Progenitor cell of endocrine pancreas (in vitro differentiated cells): ENCODE measurements at places on chromosomes 1 and 21.

- no peak for DNase-seq
These were observed 12.1 kb upstream of the SGIP1 start for GRCh38 chr1:66521721-66522365.

GRCh38 chr1:85322655-85323054 lies 46.2 kb upstream of the BCL10 start:
- DNase-seq = no peak

- DNase-seq = no peak
These were observed 10.8 kb downstream of the GPR3 start for GRCh38 chr1:27403065-27403726.

DNA sequence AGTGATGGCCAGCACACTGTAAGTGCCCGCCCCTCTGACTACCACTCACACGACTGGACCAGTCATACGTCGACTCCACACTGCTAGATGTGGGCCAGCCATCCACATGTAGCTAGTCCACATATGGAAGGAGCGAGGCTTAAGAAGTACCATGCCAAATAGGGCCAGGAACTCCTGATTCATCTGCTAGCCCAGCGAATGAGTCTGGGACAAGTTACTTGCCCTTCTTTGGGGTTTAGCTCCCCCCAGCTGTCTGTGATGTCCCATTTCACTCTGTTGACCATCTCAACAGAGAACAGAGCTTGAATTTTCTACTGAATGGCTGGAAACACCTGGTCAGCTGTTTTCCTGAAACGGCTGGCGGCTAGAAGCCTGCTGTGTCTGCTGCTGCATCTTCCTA lies 5.8 kb downstream of the CSRP1 start:
- no peak for DNase-seq

DNA sequence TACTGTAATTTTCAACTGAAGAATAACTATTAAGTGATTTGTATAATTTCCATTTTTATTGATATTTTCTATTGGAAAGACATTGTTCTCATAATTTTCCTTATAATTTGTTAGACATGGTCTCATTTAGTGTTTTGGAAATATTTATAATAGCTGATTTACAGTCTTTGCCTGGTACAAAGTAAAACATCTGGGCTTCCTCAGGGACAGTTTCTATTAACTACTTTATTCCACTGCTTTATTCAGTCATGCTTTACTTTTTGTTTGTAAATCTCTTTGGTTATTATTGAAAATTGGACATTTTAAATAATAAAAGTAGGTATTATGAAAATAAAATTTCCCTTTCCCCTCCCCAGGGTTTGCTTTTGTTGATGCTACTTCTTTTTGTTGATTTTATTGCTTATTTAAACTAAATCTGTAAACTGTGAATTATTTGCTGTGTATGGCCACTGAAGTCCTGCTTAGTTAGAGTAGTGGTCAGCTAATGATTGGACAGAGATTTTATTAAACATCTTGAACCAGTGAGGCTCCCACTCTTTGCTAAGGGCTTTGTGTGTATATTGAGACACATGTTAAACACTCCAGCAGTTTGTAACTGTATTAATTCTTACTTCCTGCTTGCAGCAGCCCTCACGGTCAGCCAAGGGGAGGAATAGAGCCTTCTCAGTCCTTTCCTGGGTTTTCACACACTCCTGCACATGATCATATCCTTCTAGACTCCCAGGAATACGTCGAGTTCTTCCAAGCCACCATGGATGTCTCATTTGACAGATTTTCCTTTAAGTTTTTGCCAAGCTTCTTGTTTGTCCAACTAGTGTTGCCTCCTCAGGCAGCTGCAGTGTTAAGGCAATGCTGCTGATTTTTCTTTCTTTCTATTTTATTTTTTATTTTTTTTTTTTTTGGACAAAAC lies 994.6 kb upstream of the PRMT6 start:
- DNase-seq = no peak

GRCh38 chr1:152801333-152801732 lies 4.8 kb downstream of the LCE1D start:
- DNase-seq = no peak

DNA sequence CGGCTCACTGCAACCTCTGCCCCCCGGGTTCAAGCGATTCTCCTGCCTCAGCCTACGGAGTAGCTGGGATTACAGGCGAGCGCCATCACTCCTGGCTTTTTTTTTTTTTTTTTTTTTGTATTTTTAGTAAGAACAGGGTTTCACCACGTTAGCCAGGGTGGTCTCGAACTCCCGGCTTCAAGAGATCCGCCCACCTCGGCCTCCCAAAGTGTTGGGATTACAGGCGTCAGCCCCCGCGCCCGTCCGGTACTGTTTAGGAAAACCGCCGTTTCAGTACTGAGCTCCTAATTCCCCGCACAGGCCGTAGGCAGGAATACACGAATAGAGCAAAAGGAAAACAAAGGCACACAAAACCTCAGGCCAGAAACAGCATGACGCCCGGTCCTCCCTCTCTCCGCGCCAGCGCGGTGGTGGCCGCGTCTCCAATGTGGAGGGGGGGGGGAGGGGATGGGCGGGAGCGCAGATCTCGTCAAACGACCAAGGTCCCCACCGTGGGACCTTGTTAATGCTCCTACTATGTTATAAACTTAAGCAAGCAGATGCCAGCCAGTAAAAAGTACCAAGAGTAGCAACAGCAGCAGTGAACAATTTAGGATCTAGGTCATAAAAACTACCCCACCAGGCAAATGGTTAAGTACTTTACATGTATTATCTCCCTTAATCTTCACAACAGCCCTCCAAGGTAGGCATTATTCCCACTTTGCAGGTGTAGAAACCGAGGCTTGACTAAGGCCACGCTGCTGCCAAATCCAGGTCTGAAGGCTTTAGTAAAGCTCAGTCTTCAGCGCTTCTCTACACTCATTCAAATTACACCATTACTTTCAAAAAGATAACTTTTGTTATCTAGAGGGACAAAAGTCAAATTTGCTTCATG lies 648 bp upstream of the ADAR start:
- DNase-seq = peak; percentile 31

GRCh38 chr1:54277451-54278341 lies 77.7 kb downstream of the MRPL37 start:
- DNase-seq = no peak

- no peak for DNase-seq
These were observed 82.1 kb upstream of the LRRC7 start for GRCh38 chr1:69485616-69486015.

DNA sequence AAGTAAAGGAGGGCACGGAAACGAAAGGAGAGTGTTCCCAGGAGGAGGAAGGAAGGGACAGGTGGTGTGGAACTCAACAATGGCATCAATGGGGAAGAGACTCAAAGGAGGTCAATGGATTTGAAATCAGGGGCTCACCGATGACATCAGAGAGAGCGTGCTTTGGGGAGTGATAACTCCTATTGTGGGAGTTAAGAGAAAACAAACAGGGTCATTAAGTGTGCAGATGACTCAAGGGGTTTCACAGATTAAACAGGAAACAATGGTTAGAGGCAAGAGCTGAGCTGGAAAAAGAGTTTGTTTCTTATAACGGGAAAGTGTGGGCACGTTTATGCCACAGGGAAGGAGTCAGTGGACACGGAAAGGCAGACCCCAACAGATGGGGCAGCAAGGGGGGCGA lies 629.1 kb downstream of the SMYD3 start:
- no peak for DNase-seq

GRCh38 chr1:66282343-66282852 lies 251.6 kb upstream of the SGIP1 start:
- no peak for DNase-seq

GRCh38 chr21:26123012-26123411 lies 47.6 kb downstream of the APP start:
- no peak for DNase-seq

DNA sequence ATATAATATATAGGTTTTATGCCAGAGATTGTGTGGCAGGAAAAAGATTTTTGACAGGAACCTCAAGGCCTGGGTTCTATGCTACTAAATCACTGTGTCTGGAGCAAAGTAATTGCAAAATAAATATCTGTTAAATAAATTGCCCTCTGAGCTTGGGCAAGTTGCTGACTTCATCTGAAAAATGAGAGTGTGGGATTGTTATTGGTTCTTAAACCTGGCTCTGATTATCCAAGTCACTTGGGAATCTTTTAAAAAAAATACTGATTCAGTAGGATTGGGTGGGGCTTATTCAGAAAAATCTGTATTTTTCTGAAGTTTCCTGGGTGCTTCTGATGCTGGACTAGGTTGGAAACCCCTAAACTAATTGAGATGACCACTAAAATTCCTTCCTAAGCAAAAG lies 174.1 kb upstream of the SGIP1 start:
- DNase-seq = no peak

DNA sequence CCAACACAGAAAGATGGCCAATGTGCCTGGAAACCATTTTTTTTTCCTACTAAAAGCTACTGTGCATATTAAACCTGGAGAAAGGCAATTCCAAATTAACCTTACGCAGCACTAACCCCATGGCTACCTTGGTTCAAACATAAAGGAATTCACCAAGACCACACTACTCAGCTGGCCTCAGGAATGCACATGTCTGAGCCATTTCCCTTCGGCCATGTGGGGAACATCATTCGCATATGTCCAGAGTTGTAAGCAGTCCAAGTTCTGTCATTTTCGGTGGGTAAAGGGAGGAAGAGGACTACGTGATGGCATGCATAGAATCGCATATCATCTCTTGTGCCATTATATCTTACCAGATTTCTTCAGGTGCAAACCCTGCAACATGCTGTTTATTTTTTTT lies 175.4 kb downstream of the NTMT2 start:
- no peak for DNase-seq

- no peak for DNase-seq
These were observed 33.8 kb upstream of the MYOCOS start for GRCh38 chr1:171588230-171588629.

- DNase-seq = no peak
These were observed 17.0 kb upstream of the KCNA10 start for GRCh38 chr1:110535985-110536384.

- no peak for DNase-seq
These were observed 21.6 kb downstream of the C2CD2 start for GRCh38 chr21:41932191-41932575.

DNA sequence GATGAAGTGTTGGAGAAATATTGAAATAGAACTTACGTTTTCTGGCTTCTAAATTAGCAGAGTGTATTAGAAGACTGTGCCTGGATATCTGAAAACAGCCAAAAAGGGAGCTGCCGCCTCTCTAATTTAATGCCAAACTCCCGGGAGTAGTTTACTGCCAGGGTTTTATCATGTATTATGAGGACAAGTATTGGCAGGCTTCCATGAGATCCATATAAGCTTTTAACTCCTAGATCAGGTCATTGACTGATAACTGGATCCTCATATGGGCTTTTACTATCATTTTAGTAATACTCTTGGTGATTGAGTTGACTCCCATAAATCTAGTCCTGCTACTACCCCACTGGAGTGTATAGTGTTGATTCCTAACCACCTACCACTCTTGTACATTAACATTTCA lies 178.4 kb upstream of the CXADR start:
- DNase-seq = no peak

DNA sequence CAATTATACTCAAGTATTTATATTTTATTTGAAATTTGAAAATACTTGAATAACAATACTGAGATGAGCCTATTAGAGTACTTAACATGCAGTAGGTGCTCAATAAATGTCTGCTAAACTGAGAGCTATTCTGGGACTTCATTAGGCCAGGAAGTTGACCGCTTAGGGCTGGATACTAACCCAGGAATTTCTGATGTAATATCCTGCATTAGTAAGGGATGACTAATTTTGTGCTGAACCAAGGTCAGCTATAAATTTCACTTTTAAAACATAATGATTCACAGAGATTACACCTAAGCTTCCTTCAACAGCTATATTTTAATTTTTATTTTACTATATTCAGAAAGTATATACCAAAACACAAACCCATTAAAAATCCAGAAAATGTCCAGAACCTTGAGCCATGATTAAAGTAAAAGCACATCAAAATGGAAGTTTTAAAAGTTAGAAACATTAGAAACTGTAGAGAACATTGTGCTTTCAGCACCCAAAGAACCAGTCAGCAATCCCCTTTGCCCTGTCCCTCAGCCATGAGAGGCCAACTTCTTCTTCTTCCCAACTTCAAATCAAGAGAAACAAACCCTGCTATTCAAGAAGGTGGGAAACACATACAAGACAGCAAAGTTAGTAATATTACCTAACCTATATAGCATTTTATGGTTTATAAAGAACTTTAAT lies 35.4 kb downstream of the WNT2B start:
- DNase-seq = no peak

- no peak for DNase-seq
These were observed 16.4 kb upstream of the MTF1 start for GRCh38 chr1:37875833-37876232.

DNA sequence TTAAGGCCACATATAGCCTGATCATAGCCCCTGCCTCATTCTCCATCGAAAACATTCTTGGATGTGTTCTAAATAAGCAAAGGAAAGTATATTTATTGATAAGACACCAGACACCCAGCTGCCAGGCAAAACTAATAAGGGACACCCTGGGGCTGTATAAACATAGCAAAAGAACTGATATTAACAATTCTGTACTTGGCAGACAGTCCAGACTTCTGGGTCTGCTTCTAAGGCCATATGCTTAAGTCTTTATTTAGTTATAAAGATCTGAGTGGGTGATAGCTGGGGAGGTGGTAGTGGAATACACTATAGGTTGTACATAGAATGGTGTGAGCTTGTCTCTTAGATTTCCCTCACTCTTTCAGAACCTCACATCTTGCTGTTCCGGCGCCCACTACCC lies 3.9 kb downstream of the CKS1B start:
- DNase-seq = no peak

DNA sequence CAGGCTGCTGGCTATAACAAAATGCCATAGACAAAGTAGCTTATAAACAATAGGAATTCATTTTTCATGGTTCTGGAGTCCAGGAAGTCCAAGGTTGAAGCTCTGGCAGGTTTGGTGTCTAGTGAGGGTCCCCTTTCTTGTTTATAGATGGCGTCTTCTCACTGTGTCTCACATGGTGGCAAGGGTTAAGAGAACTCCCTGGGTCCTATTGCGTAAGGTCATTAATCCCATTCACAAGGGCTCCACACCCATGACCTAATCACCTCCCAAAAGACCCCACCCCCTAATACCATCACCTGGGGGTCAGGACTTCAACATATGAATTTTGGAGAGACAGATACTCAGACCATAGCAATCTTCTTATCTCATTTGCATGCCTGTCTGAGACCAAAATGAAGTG lies 108.9 kb upstream of the USP25 start:
- no peak for DNase-seq

- DNase-seq = no peak
These were observed 204.7 kb upstream of the PROX1 start for GRCh38 chr1:213782941-213783672.

- DNase-seq = peak; percentile 41
These were observed 150.1 kb downstream of the PLXNA2 start for GRCh38 chr1:208093754-208094719.

- DNase-seq = no peak
These were observed 275.2 kb upstream of the C1orf105 start for GRCh38 chr1:172145231-172145651.
